Muscle of arm (tissue), 14 donors: ENCODE measurements at places on chromosomes 5 and 9. TPM values are rescaled to one million over a fixed set of nuclear protein-coding genes. Genes with fewer than 3 reads are reported as not detected.
A peak's percentile ranks its signal among the peaks of the same experiment; 100 is the strongest.

- no peak for DNase-seq
Observed at GRCh38 chr5:158800481-158800880, 299.2 kb downstream of the EBF1 start.

DNA sequence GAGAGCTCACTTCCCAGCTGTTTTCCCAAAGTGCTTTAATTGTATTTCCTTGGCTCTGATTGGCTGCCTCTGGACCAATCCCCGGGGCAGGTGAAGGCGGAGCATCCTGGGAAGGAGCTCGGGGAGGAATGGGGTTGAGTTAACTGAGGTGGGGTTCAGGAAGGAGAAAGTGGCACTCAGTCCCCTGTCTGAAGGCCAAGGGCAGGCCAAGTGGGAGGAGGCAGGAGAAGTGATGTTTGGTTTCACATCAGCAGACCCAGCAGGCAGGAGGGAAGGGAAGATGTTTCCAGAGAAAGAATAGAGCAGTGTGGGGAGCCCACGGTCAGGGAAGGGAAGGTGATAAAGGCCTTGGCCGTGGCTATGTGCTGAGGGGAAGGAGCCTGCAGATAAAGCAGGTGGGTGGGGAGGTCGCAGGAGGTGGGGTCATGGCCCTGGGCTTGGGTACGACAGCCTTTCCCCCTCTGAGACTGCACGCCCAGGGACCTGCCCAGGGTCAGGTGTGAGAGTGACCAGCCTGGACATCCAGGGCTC lies 3.1 kb downstream of the TSPAN17 start:
- no peak for DNase-seq

GRCh38 chr9:126838055-126838811 lies 22.2 kb upstream of the ZBTB34 start:
- no peak for DNase-seq

- peak; percentile 60 for DNase-seq
Observed at GRCh38 chr9:89605465-89606048, 745 bp downstream of the GADD45G start.

DNA sequence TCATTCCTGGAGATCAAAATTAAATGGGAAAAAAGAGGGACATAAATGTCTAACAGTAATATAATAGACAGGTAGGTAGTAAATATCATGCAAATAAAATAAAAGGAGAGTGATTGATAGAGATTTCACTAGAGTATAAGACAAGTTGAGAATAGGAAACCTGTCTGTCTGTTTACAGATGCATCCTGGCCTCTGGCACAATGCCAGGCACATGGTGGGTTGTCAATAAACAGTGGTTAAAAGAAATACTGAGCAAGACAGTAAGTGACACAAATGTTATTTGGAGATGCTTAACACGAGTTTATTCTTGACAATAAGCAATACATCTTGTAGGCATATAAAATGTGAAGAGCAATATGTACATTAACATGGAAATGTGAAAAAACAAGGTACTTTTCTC lies 33.3 kb downstream of the RICTOR start:
- DNase-seq, result no peak

- no peak for DNase-seq
Observed at GRCh38 chr5:116044073-116044472, 11.8 kb downstream of the ARL14EPL start.

- no peak for DNase-seq
Observed at GRCh38 chr5:158326256-158326655, 467.3 kb upstream of the CLINT1 start.

- no peak for DNase-seq
Observed at GRCh38 chr9:127628758-127629467, 16.8 kb downstream of the STXBP1 start.

DNA sequence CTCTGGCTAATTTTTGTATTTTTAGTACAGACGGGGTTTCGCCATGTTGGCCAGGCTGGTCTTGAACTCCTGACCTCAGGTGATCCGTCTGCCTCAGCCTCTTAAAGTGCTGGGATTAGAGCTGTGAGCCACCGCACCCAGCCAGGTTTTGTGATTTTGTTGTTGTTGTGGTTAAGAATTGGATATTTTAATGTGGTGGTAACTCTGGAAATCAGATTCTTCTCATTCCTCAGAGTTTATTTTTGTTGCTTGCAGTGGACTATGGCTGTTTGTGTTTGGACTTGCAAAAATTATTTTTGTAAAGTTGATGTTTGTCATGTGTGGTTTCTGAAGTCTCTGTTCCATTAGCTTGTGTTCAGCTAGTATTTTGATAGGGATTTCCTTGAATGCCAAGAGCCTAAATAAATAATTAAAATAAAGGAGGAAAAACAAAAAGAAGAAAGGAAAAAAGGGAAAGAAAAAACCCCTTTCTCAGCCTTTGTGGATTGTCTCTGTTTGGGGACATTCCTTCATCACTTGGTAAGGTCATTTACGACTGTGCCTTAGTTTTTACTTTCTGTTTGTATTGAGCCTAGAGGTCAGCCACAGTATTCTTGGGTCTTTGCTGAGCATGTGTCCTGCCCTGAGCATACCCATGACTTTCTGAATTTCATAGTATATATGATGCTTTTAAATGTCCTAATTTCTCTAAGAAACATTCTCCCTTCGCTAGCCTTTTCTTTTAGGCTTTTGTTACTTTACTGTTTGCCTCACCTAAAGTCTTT lies 37.3 kb downstream of the PBX3 start:
- no peak for DNase-seq

DNA sequence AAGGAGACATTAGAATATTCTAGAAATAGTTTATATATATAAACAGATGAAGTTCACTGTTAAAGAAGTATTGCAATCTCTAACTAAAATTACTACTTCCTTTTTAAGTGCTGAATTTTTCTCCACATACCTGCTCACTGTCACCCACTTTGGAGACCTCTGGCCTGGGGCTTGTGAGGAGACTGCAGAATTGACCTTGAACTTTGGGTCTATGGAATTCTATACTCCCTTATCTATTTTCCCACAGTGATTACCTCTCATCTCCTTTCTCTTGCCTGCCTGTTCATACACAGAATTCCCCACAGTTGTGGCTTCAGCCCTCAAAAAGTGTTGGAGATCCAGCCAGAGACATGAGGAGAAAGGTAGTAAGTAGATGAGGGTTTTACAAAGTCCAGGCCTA lies 45.4 kb downstream of the LARP1 start:
- no peak for DNase-seq

DNA sequence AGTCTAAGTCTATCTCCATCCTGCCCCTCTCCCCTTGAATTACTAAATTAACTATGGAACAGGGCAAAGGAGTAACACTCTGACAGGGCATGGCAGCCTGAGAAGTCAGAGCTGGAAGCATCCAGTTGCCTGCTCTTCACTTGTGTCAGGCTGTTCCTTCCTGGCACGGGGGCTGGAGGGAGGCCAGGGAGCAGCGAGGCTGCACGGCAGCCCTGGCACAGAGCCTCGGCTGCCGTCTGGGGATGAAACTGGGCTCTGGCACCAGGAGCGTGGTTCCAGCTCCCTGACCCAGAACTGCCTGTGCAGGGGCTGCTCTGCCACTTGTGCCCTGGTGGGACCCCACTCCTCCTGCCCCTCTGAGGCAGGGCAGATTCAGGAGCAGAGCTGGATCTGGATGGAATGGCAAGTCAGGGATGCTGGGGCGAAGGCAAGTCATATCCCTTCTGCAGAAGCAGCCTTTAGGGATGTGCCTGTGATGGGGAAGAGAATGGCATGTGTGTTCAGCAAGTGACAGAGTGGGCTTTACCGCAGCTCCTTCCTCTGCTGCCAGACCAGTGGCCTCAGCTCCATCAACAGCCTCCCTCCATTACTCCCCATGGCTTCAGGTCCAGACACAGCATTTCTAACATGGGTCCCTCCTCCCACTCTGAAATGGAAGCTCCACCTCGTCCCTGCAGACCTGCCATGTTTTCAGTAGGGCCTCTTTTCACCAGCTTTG lies 42.2 kb upstream of the PDE8B start:
- no peak for DNase-seq

DNA sequence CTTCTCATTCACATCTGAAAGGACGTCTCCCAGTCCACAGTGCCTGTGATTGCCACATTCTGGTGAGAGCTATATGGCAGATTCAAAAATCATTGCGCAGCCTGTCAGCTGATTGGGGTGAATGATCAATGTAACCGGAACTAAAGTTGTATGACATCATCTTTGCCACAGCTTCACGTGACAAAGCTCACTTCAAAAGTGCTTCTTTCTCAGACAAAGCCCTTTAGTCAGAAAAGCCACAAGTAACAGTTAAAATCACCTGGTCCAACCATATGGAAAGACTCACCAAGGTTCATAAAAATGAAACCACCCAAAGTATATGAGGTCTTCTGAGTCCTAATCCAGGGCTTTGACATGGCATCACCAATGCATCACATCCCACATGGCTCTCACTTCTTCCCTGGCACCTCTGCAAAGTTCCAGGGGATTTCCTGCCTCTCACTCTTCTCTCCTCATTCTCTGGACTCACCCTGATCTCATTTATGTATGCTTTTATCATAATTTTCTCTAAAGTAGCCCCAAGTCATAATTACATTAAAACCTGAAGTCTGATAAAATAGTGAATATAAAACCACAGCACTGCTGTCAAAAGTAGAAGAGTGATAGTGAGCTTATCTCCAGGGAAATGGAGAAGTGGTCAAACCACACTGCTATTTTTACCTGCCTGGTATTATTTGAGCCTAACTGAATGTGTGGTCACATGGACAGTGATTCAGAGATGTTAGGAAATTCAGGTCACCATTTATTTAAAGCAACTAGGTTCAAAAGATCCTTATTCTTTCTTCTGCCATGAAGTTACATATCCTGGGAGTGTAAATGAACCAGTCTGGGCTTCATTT lies 193.1 kb upstream of the PTGER4 start:
- DNase-seq, result no peak

GRCh38 chr9:133709015-133709611 lies 29.0 kb downstream of the SARDH start:
- no peak for DNase-seq

GRCh38 chr9:15249042-15249818 lies 57.8 kb downstream of the TTC39B start:
- no peak for DNase-seq

Gene INSYN2B
- 0.29 TPM for polyA plus RNA-seq

Gene SPATA31E1
- 0.06 TPM for polyA plus RNA-seq

Gene UAP1L1
- 1.4 TPM for polyA plus RNA-seq

Gene SGCD
- polyA plus RNA-seq, result 95.5 TPM

Gene PRELID2
- 3.1 TPM for polyA plus RNA-seq

Gene BARX1
- polyA plus RNA-seq, result not detected
